Kidney epithelial cell (primary cell): ENCODE measurements at places on chromosomes 6 and 20. TPM values are rescaled to one million over a fixed set of nuclear protein-coding genes. Genes with fewer than 3 reads are reported as not detected.

- DNase-seq, result no peak
Measured at GRCh38 chr20:14518648-14519047, 181.2 kb upstream of the FLRT3 start.

DNA sequence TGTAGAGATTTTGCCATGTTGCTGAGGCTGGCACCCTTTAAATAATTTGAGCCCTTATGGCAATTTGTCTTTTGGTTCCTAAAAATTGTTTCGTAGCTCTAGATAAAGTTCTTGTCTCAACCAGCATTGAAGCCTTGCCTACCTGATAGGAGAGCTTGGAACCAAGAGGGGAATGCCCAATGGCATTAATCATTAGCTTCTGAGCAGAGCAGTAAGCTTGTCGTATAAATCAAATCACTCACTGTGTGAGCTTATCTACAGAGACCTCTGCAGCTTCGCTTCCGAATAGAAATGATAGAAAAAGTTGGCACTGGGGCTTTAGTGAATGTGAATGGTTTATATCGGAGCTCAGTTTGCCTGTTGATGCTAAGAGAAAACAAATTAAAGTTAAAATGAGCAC lies 10.7 kb downstream of the ANKRD6 start:
- peak; percentile 28 for DNase-seq

GRCh38 chr6:39865011-39865888 lies 69.0 kb downstream of the MOCS1 start:
- DNase-seq, result no peak

GRCh38 chr6:15032015-15032414 lies 213.9 kb upstream of the JARID2 start:
- no peak for DNase-seq

DNA sequence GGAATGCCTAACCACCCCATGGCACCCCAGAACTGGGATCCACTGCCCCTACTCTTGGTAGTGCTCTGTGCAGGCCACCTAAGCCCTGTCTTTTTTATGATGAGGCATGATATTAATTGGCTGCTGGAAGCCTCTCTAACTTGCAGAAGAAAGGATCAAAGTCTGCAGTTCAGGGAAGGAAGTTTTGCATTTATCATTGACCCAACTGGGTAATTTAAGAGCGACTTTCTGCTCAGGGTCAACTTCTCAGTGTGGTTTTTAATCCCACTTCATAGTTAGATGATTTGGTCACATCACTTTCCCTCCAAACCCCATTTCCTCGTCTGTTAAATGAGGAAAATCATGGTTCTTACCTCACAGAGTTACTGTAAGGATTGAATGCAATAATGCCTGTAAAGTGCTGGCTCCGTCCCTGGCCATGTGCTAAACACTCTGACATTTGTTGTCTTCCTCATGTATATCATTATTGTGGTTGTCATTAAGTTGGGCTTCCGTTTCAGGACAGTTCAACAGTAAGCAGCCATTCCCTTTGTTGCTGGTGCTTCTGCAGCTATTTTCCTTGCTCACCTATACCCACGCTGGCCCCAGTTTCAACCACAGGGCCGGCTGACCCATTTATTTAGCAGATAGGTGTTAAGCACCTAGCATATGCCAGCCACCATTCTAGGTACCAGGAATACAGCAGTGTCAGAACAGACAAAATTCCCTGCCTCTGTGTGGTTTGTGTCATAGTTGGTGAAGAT lies 14.2 kb downstream of the E2F3 start:
- DNase-seq, result no peak

DNA sequence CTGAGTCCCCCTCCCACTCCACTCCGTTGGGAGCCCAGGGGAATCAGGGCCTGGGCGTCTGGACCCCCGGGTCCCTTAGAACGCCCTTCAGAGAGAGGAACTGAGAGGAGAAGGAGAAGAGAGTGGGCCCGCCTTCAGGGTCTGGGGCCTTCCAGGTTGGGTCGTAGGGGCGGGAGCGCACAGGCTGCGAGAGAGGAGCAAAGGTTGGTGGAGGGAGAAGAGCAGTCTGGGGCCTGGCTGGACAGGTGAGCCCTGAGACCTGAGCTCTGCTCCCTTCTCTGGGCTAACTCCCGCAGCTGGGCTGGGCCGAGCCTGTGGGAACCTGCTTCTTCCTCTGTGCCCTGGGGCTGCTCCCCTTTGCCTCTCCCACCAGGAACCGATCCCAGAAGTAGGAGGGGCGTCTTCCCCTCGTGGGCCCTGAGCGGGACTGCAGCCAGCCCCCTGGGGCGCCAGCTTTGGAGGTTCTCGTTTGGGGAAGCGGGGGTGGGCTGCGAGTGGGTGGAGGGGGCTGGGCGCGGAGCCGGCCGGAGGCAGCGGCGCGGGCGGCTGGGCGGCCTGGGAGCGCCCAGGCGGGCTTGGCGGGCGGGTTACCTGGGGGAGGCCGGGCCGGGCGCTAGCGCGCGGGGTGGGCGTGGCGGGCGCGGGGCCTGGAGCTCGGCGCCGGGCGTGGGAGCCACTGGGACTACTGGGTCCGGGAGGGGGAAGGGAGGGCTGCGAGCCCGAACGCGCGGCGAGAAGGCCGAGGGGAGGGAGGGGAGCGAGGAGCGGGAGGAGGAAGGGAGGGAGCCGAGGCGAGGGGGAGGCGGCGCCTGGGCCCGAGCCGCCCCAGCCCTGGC lies at the start of gene DDR1:
TSS of gene DDR1 (plus strand) at position 835 of the 836 bp plus-strand sequence. CDS start 4,211 bp downstream, outside the sequence.
- no peak for DNase-seq

DNA sequence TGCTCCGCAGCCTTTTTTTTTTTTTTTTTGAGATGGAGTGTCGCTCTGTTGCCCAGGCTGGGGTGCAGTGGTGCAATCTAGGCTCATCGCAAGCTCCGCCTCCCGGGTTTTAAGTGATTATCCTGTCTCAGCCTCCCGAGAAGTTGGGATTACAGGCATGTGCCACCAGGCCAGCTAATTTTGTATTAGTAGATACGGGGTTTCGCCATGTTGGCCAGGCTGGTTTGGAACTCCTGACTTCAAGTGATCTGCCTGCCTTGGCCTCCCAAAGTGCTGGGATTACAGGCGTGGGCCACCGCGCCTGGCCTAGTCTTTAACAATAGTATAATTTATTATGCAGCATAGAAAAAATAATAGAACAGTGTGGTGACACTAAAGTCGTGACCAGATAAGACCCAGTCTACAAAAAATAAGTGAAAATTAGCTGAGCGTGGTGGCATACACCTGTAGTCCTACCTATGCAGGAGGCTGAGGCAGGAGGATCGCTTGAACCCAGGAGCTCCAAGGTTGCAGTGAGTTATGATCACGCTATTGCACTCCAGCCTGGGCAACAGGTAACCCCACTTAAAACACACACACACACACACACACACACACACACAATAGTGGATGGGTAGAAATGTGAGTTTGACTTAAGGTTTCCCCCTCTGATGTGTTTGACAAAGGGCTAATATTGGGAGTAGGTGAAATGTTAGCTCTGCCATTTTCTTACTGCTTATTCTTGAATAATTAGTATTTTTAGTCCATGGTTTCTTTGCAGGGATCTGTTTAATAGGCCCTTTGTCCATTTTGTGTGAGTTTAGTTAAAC lies 6.5 kb downstream of the PIM1 start:
- DNase-seq, result no peak

GRCh38 chr20:10185741-10186558 lies 32.7 kb upstream of the SNAP25 start:
- DNase-seq, result no peak

GRCh38 chr20:59789686-59790085 lies 143.8 kb downstream of the SYCP2 start:
- DNase-seq, result no peak

- no peak for DNase-seq
Measured at GRCh38 chr6:150297327-150298029, 71.3 kb upstream of the IYD start.

- DNase-seq, result no peak
Measured at GRCh38 chr6:3398165-3398562, 58.7 kb downstream of the SLC22A23 start.

GRCh38 chr6:35381132-35381531 lies 38.8 kb downstream of the PPARD start:
- DNase-seq, result no peak

GRCh38 chr6:23199541-23199940 lies 630.2 kb downstream of the HDGFL1 start:
- DNase-seq, result no peak

DNA sequence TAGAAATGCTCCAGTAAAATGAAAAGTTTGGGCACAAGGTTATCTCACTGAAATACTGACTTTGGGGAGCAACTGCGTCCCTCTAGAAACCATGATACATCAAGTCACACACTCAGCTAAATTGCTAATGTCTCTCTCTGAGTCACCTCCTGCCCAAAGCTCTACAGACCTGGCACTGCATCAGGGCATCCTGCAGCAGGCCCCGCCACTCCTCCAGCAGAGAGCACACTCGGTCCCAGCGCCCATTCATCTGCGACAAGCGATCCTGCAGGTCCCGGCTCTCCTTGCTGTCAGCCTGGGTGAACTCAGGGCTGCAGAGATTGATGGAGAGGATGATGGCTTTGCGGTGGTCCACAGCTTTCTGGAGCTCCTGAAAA lies 329.0 kb downstream of the ESR1 start:
- no peak for DNase-seq

DNA sequence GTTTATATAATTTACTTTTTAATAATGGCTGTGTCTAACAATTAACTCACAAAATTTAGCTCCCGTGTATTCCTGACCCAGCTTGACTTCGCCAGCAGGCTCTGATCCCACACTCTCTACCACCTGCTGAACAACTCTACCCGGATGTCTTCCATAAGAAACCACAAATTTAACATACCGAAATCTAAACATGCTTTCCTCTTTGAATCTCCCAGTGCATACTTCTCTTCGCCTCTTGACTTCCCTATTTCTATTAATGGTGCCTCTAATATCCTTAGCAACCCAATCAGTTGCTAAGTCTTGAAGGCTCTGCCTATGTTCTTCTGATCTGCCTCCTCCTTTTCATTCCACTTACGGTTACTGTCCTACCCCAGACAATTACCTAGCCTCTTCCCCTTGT lies 4.6 kb upstream of the MYB start:
- DNase-seq, result no peak

GRCh38 chr20:535958-536357 lies 7.6 kb downstream of the CSNK2A1 start:
- no peak for DNase-seq

DNA sequence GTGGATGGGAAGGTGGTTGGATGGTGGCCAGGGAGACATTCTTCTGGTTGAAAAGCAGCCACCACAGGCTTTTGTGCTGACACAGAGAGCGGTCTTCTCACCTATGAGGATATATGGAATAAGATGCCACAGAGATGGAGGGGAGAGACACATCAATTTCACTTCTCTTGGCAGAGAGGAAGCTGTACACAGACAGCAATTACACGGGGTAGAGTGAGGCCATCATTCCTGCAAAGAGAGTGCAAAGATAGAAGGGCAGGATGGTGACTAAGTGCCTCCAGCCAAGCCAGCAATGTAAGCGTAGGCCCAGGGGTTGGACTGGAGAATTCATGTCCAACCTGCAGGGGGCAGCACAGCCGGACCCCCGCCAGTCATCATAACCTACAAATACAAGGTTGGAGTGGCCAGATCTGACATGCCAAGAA lies 56.4 kb downstream of the NRN1 start:
- no peak for DNase-seq

DNA sequence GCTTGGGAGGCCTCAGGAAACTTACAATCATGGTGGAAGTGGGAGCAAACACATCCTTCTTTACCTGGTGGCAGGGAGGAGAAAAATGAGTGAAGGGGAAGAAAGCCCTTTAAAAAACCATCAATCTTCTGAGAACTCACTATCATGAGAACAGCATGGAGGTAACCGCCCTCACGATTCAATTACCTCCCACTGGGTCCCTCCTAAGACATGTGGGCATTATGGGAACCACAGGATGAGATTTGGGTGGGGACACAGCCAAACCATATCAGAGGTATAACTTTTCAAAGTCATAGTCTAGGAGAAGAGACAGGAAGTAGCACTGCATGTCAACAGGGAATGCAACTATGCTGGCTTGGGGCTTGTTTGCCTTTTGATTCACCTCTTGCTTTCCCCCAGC lies 59.9 kb upstream of the DTNBP1 start:
- no peak for DNase-seq

DNA sequence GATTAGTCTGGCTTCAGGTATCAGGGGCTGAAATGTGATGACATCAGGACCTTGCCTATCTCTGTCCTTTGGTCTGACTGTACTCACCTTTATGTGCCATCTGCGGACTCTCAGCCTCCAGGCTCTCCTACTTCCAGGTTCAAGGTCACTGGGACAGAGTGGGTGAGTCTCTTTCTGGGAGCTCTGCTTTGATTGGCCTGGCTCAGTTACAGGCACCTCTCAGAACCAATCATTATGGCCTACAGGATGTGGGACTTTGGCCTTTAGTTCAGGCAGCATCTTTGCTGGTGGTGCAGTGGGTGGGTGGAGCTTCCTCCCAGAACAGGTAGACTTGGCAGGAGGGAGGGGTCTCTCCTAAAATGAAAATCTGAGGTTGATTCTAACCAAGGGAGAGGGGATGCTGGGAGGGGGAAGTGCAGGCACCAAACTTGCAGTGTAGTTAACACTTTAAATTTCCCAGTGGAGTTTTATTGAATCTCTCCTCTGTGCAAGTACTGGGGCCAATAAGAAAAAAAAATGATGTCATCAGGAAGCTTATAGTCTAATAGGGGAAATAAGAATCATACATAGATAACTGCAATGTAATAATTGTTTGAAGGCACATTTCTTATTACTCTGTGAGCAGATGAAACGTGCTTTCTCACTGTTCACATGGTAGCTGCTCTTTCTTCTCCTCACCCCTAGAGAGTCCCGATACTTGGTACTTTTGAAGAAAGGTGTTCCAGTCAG lies 53.4 kb downstream of the SLC24A3 start:
- no peak for DNase-seq

DNA sequence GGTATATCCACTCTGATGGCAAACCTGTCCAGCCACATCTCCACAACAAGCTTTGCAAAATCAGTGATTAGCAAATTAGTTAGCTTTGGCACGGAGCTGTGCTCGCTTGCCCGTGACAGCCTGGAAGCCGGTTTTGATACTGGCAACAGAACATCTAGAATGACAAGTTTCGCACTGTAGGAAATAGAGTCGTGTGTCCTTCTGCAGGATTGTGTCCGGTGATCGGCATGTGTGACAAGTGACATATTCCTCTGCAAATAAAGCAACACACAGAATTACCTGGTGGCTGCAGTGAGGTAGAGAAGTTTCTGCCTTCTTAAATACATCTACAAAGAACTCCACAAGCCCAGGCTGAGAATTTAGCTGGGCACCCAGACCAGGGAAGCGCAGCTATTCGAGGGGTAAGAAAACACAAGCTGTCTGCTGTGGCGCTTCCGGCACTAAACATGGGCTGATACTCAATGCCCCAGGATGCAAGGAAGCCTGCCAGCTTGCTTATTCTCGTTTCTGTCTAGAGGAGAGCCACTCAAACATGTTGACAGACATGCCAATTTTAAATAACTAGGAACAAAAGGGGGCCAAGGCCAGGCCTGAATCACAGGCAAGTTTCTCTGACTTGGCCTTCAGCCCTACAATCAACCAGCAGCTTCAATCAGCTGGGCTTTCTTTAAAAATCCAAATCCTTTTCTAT lies 22.2 kb downstream of the EIF2S2 start:
- DNase-seq, result no peak

The RNF182 gene
- total RNA-seq, result 7.6 and 8.1 TPM in 2 replicates

The FILIP1 gene
- total RNA-seq, result 0.04 and 0.21 TPM in 2 replicates

The ZNF341 gene
- 1.2 and 2.3 TPM in 2 replicates for total RNA-seq

The POM121L2 gene
- not detected in 2 replicates for total RNA-seq

The ZSCAN26 gene
- total RNA-seq, result 15.8 and 18.6 TPM in 2 replicates

The KCNQ5 gene
- total RNA-seq, result 1.9 and 2.5 TPM in 2 replicates

The GSTA2 gene
- not detected in 2 replicates for total RNA-seq

The CALHM6 gene
- total RNA-seq, result 0.75 and 4.8 TPM in 2 replicates

The CCDC170 gene
- 0.14 TPM in 1 of 2 replicates, not detected in the other for total RNA-seq

The TOX2 gene
- 5.9 and 7.3 TPM in 2 replicates for total RNA-seq

The MUCL3 gene
- total RNA-seq, result not detected in 2 replicates
